ENCODE measurements at places on chromosomes 2 and 18. TPM values are rescaled to one million over a fixed set of nuclear protein-coding genes. Genes with fewer than 3 reads are reported as not detected.

Gene TCF7L1
- polyA plus RNA-seq: 1.0 TPM

Gene KIF1A
- not detected for polyA plus RNA-seq

Gene NT5DC4
- not detected for polyA plus RNA-seq

Gene RAB17
- not detected for polyA plus RNA-seq
